ENCODE measurements at places on chromosomes 3 and 15. TPM values are rescaled to one million over a fixed set of nuclear protein-coding genes. Genes with fewer than 3 reads are reported as not detected.
A peak's percentile ranks its signal among the peaks of the same experiment; 100 is the strongest.

GRCh38 chr3:179363332-179363731 lies 15.8 kb downstream of the MFN1 start:
- no peak overlapping the region for H3K27ac ChIP-seq
- no peaks in the 10 kb centered on the region for H3K4me1 ChIP-seq
- H3K36me3 ChIP-seq, result peaks cover 98% of the 10 kb centered on the region
- no peak overlapping the region for H3K4me3 ChIP-seq
- no peak for DNase-seq
- H3K27me3 ChIP-seq, result no peaks in the 10 kb centered on the region

DNA sequence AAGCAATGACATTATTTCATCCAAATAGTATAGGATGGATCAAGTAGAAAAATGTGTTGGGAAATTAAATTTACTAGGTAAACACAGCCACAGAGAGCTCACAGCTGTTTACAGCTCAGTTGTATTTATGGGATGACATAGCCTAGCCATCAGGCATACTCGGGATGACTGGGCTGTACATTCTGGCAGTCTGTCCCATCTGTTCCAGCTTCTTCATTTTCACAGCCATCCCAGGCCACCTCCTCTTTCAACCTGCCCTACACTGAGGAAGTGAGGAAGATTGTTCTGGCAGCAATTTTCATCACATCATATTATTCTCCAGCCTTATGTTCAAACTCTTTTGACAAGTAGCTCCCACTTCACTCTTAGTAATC lies 98.4 kb upstream of the PFN2 start:
- H3K36me3 ChIP-seq, result no peaks in the 10 kb centered on the region
- peaks cover 4% of the 10 kb centered on the region for H3K27me3 ChIP-seq
- no peak overlapping the region for H3K27ac ChIP-seq
- H3K4me3 ChIP-seq, result no peak overlapping the region
- no peaks in the 10 kb centered on the region for H3K4me1 ChIP-seq
- no peak for DNase-seq

- no peak for DNase-seq
- H3K27me3 ChIP-seq, result no peaks in the 10 kb centered on the region
- peaks cover 61% of the 10 kb centered on the region for H3K36me3 ChIP-seq
- H3K4me1 ChIP-seq, result peaks cover 32% of the 10 kb centered on the region
- no peak overlapping the region for H3K27ac ChIP-seq
Measured at GRCh38 chr3:11563159-11563864, 80.4 kb downstream of the VGLL4 start.

- H3K36me3 ChIP-seq, result no peaks in the 10 kb centered on the region
- H3K27me3 ChIP-seq, result no peaks in the 10 kb centered on the region
- H3K4me3 ChIP-seq, result no peak overlapping the region
Measured at GRCh38 chr15:53462651-53463050, 296.8 kb downstream of the WDR72 start.

DNA sequence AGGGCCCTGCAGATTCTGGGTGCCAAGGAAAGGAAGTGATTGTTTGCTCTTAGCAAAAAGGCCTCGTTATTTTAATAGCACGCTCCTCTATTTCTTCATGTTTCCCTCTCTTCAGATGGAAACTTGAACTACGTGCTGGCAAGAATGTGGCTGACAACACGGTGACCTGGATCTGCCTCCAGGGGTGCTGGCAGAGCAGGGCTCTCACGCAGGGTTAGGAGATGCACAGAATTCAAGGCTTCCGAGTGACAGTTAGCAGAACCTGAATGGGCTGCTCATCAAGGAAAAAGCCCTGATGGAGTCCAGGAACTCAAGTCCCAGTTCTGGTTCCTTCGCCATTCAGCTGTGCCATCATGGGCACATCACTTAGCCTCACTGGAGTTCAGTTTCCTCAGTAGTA lies 22.7 kb downstream of the CYP19A1 start:
- DNase-seq, result no peak
- no peak overlapping the region for H3K27ac ChIP-seq
- H3K27me3 ChIP-seq, result no peaks in the 10 kb centered on the region
- no peaks in the 10 kb centered on the region for H3K36me3 ChIP-seq

DNA sequence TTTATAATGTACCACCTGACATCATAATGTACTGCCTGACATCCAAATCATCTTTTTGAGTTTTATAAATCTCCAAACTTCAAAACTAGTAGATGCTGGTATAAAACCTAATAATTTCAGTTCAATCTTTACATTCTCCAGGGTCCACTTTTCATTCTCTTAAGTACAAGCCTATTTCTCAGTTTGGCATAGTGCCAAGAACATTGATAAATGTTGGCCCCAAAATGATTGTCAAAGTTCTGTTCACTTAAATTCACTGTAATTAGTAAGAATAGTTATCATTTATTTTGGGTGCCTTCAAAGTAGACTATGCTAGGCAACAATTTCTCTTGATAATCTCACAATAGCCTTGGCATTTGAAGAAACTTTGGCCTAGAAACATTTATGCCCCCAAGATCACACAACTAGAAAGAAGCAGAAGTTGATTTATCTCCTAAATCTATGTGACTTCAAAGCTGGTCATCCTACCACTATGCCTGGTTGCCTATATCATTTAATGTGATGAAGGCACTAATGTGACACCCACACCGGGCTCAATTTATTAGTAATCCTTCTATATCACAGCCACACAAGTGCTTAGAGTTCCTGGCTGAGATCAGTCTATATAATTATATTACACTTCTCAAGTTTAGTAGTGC lies 101.7 kb downstream of the ZNF609 start:
- no peak for DNase-seq
- H3K27me3 ChIP-seq, result no peaks in the 10 kb centered on the region
- no peak overlapping the region for H3K27ac ChIP-seq
- peaks cover 3% of the 10 kb centered on the region for H3K36me3 ChIP-seq
- H3K4me1 ChIP-seq, result peaks cover 25% of the 10 kb centered on the region

- H3K27me3 ChIP-seq, result no peaks in the 10 kb centered on the region
- peaks cover 7% of the 10 kb centered on the region for H3K4me1 ChIP-seq
- DNase-seq, result peak; percentile 87
Measured at GRCh38 chr15:72319360-72319984, 485 bp downstream of the CELF6 start.

The LRTM1 gene
- total RNA-seq, result not detected

The SH3GL3 gene
- 3.4 TPM for total RNA-seq

The DUOXA2 gene
- total RNA-seq, result not detected

The FRMD5 gene
- total RNA-seq, result 1.2 TPM

The SEMA5B gene
- 2.3 TPM for total RNA-seq

The VGLL3 gene
- total RNA-seq, result 61.5 TPM

The LSMEM2 gene
- total RNA-seq, result not detected

The RASGRF1 gene
- total RNA-seq, result 105 TPM
